HS-27A (cell line): ENCODE measurements at places on chromosomes 12 and 14.

- DNase-seq = no peak
Measured at GRCh38 chr14:64474041-64474440, 8.7 kb downstream of the AKAP5 start.

DNA sequence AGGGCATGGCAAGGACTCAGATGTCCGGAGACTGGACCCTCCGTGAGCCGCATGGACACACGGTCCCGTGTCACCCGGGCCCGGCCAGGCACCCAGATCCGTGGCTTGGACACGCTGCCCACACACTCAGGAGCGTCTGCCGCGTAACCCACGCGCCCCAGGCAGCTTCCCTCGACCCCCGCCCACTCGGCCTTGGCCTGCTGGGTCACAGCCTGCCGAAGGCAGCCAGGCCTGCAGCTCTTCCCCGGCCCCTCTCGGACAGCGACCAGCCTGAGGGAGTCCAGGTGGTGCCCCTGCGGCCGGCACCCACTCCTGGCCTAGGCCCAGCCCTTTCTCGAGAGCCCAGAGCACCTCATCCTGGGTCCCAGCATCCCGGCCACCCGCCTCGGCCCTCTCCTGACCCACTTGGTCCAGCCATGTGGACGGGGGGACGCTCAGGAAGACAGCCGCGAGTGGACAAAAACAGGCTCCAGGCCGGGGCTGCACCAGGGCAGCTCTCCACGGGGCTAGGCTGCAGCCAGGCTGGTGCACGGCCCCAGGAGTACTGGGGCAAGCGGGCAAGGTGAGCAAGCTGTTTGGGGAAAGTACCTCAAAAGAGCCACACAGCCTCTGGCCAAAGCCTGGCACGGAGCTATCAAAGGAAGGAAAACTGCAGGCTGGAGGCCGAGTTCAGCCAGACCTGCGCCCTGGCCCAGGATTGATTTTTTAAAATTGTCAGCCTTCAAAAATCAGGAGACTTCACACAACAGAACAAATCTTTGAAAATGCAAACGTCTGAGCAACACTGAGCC lies 6.5 kb downstream of the AKT1 start:
- DNase-seq = no peak

GRCh38 chr14:91373591-91374254 lies 43.9 kb downstream of the CCDC88C start:
- no peak for DNase-seq

- no peak for DNase-seq
Measured at GRCh38 chr14:56273951-56274350, 155.7 kb downstream of the PELI2 start.

GRCh38 chr12:26195250-26195640 lies at the start of gene SSPN:
Gene SSPN, plus strand, starts transcription at chr12:26195573. Its CDS starts 100 bp downstream, at chr12:26195673.
- peak; percentile 15 for DNase-seq

GRCh38 chr14:72888192-72888591 lies 5.7 kb downstream of the DPF3 start:
- DNase-seq = no peak

DNA sequence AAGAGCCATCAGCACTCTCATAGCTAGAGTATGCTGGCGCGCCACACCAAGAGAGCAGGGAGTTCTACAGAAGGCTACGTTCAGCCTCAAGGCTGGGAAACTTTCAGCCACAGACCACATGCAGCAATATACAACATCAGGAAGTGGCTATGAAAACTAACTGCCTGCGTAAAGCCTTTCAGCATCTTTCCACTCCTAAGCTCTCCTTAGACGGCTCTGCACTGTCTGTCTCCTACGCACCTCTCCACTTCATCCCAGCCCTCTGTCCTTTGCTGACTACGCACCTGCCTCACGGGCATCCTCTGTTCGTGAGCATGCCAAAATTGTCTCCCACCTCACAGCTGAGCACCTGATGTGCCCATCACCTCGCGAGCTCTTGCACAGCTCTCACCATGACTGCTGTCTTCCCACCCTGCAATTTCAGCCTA lies 9.7 kb downstream of the MPHOSPH9 start:
- no peak for DNase-seq

- no peak for DNase-seq
Measured at GRCh38 chr14:37932008-37932407, 275.7 kb upstream of the SSTR1 start.

GRCh38 chr14:77151918-77152588 lies 10.5 kb upstream of the ZDHHC22 start:
- no peak for DNase-seq

GRCh38 chr12:89801284-89801683 lies 92.6 kb upstream of the ATP2B1 start:
- DNase-seq = no peak

- no peak for DNase-seq
Measured at GRCh38 chr12:56955631-56956256, 1.7 kb downstream of the RDH16 start.
